NCI-H526 (cell line): ENCODE measurements at places on chromosomes 2 and 18.

DNA sequence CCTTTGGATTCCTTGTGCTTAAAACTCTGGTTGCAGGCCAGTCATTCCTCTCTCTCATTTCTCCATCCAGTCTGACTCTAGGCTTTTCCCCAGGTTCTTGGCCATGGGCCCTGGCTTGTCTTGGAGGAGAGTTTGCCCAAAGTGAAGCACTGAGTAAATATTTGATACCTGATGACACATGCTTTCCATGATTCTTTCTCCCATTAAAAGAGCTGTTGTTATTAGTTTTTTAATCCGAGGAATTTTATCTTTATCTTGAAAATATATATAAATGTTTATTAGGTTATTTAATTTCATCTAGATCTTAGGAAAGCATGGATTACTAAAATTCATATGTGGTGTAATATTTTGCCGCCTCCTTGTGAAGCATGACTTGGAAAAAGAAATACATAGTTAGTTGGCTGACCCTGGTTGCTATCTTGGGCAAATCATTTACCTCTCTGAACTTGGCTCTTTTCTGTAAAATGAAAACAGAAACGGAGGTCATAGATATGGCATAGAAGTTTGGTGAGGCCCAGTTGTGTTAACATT lies 650.1 kb downstream of the SLC4A3 start:
- no peak for DNase-seq

- peak; percentile 85 for DNase-seq
Observed at GRCh38 chr2:62340994-62341484, 145.1 kb downstream of the B3GNT2 start.

- peak; percentile 67 for DNase-seq
Observed at GRCh38 chr2:30915486-30915885, 108.2 kb upstream of the CAPN13 start.

DNA sequence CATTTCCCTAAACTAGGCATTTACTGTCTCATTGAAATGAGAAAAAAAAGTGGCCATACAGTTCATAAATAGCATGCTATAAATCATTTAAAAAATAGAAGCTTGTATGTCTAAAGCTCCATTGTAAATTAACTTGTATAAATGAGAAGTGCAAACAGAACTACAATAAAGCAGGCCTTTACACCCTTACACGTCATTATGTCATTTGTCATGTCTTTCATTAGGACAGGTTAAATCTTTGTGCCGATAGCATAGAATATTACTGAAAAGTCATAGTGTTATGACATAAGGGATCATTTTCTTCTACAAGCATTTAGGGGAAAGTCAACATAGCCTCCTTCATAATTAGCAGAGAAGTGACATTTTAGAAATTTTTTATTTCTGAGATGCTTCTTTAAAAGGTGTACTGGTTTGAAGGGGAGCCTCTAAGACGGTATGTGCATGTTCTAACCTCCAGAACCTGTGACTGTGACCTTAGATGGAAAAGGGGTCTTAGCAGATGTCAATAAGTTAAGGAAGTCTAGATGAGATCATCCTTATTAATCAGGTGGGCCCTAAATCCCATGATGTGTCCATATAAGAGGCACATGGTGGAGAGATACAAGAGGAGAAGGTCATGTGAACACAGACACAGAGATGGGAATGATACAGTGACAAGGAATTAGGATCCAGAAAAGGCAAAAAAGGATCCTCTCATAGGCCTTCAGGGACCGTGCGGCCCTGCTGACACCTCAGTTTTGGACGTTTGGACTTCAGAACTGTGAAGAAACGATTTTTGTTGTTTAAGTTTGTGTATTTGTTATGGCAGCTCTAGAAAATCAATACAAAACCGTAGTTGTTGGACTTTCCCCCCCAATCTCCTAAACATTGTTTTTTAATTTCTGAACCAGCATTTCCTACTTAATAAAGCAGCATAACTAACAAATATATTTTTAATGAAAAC lies 863.7 kb downstream of the MBD2 start:
- no peak for DNase-seq

DNA sequence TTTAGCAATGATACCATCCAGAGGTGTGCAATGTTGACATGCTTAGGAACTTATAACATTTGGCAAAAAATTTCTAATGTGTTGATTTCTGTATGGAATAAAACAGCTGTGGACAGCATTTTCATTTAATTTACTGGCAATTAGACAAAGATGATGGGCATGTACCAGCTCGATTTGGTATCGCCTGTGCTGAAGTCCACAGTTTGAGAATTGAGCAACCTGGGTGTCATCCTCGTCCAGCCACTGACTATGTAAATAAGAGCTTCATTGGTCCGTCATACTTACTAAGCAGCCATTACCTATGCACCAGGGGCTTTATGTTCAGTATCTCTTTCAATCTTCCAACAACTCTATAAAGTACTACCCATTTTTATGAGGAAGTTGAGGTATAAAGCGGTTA lies 24.6 kb upstream of the ACAA2 start:
- no peak for DNase-seq

GRCh38 chr2:120867290-120868241 lies 131.9 kb downstream of the GLI2 start:
- DNase-seq = no peak

DNA sequence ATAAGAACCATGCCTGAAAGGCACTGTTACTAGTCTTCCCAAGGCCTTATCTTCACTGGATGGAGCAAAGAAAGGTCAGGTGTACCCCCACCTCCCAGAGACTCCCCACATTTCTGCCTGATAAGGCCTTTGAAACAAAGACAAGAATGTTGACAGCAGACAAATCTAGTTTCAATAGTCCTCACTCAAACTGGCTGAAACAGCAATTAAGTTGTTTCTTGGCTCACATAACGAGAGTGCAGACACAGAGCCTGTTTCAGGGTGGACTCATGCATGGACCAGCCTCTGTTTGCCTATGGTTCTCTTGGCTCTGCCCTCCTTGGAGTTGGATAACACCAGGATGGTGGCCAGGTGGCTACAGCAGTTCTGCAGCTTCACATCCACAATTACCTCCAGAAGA lies 7.5 kb upstream of the CFAP221 start:
- no peak for DNase-seq

GRCh38 chr2:234309431-234309830 lies 187.4 kb downstream of the ARL4C start:
- no peak for DNase-seq

DNA sequence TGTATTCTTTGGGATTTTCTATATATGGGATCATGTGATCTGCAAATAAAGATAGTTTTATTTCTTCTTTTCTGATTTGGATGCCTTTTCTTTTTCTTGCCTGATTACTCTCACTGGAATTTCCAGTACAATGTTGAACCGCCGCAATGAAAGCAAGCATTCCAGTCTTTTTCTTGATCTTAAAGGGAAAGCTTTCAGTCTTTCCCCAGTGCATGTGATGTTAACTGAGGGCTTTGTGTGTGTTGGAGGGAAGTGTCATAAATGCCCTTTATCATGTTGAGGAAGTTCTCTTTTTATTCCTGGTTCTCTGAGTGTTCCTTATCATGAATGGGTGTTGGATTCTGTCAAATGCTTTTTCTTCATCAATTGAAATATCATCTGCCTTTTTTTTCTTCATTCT lies 16.9 kb upstream of the CYBRD1 start:
- no peak for DNase-seq

GRCh38 chr2:127067620-127068350 lies 39.2 kb downstream of the BIN1 start:
- peak; percentile 79 for DNase-seq

DNA sequence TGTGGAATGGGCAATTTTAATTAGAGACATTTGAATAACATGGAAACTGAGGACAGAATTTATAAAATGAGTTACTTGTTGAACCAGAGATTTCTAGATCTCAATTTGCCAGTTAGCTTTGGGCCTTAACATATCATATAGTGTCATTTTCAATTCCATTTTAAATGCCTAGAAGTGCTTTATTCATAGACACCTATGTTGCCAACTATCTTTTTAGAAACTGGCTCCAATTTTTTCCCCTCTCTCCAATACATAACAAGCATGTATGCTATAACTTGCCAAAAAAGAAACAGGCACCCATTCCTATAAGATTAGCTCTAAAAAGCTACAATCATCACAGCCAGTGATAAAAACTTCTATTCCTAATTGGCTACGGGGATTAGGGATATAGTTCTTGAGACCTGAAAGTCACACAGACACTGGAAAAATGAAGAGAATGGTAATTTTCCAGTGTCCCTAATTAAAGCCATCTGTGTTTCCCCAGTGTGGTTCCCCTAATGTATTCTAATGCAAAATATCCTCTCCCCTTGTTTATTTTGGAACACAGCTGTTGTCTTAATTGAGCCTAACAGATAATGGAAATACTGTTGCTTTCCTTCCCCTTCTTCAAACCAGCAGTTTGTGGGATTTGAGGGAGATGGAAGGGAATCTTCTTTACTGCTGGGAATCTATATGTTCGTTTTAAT lies 205.5 kb upstream of the FSHR start:
- no peak for DNase-seq

- no peak for DNase-seq
Observed at GRCh38 chr2:3200420-3200939, 177.1 kb downstream of the EIPR1 start.

GRCh38 chr2:20334605-20335203 lies 15.9 kb downstream of the PUM2 start:
- DNase-seq = no peak

DNA sequence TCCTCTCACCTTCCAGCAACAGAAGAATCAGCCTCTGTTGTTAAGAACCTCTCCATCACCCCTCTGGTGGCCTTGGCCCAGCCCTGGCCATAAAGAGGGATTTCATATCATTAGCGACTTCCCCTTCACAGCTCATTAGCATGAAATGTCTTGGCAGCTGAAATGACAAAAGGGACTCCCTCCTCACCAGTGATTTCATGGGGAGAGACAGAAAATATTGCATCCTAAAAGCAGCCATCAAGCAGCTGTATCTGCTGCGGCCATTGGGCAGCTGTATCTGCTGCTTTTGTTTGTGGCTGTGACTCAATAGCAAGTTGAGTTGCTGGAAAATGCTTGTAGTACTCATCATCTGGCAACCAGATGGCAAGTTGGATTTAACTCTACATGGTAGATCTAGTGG lies 105.9 kb upstream of the RMDN2 start:
- no peak for DNase-seq

GRCh38 chr18:31102025-31102684 lies at the start of gene DSC2:
Gene DSC2 (minus strand): TSS chr18:31102421. CDS start chr18:31101971, 450 bp downstream.
- DNase-seq = peak; percentile 50

DNA sequence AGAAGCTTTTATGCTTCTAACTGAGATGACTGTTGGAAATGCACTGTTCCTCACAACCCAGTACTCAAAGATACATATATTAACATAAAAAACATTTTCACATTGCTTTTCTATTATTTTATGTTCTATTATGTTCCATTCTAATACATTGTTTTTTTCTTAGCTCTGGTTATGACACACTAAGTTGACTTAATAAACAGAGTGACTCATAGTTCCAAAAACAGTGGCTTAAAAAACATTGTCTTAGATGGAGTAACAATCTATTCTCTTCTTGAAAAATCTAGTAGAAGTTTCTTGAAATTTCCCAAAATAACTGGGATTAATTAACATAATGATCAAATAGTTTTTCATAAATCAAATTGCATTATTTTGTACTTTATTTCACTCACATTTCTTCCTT lies 328.2 kb upstream of the LRATD1 start:
- DNase-seq = no peak

DNA sequence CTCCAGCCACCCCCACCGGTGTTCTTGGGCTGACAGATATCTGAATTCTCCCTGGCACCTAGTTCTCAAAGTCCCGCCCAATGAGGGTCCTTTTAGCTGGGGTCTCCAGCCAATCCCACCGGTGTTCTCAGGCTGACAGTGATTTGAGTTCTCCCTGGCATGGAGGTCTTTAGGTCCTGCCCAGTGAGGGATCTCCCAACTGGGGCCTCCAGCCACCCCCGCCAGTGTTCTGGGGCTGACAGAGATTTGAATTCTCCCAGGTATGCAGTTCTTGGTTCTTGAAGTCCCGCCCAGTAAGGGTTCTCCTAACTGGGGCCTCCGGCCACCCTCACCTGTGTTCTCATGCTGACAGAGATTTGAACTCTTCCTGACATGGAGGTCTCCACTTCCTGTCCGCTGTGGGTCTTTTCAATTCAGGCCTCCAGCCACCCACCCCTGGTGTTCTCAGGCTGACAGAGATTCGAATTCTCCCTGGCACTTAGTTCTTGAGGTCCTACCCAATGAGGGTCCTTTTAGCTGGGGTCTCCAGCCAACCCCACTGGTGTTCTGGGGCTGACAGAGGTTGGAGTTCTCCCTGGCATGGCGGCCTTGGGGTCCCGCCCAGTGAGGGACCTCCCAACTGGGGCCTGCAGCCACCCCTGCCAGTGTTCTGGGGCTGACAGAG lies 154.6 kb downstream of the ANKRD36 start:
- DNase-seq = no peak

DNA sequence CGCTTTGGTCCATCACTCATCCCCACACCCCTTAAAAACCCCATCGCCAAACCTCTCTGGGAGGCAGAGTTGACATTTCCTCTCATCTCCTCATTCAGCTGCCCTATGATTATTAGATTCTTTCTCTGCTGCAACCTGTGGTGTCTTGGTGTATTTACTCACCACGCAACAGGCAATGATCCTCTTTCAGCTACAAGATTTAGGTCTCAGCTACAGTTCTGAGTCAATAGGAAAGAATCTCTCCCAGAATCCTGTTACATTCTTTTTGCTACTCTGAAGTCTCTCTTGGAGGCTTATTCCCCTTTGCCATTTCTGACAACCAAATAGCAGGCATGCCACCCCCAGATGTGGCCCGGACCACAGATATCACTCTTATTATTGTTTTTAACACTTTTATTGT lies 468.3 kb upstream of the GYPC start:
- no peak for DNase-seq

- DNase-seq = no peak
Observed at GRCh38 chr2:15149063-15149462, 412.1 kb downstream of the NBAS start.

DNA sequence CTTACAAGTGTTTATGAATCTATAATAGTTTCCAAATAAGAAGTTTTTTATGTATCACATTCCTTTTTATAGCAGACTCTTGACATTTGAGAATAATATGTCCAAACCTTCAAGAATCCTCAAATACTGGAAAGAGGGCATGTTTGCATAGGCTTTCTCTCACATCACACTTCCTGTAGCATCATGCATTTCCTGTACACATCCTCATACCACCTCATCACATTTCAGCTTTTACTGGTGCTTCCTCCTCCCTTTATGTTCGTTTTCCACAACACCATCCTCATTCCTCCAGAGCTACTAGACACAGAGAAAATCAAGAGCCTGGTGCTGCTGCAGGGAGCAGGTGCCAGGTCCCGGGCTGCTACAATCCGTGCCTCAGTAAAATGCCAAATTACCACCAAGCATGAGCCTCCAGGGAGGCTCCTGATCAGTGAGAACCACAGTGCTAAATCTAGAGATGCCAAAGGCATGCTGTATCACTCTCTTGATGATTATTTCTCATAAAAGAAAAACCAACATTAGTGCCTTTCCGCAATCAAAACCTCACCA lies 137.7 kb upstream of the CYP1B1 start:
- DNase-seq = no peak

DNA sequence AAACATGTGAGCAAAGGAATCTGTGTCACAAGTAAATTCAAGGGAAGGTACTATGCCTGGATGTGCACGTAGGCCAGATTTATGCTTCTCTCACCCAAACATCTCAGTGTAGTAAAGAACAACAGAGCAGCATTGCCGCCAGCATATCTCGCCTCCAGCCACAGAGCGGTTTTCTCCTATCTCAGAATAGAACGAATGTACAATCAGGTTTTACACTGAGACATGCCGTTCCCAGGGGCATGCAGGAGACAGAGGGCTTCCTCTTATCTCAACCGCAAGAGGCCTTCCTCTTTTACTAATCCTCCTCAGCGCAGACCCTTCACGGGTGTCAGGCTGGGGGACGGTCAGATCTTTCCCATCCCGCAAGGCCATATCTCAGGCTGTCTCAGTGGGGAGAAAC lies 175.3 kb downstream of the RPIA start:
- DNase-seq = no peak
